Activated CD8-positive, alpha-beta memory T cell treated with anti-CD3 and anti-CD28 coated beads, Interleukin-2, amount 10 ng/mL, durations not matched to agents 7 days and 5 days (primary cell): ENCODE measurements at places on chromosomes 3 and 15.
A peak's percentile ranks its signal among the peaks of the same experiment; 100 is the strongest.

GRCh38 chr3:143447491-143447890, 327.9 kb downstream of the CHST2 start:
- no peak overlapping the region for H3K4me3 ChIP-seq
- H3K27ac ChIP-seq: no peak overlapping the region
- peaks cover 3% of the 10 kb centered on the region for H3K27me3 ChIP-seq
- peaks cover 19% of the 10 kb centered on the region for H3K4me1 ChIP-seq
- DNase-seq: no peak

GRCh38 chr15:32705446-32705845, 12.4 kb upstream of the GREM1 start:
- H3K36me3 ChIP-seq: no peaks in the 10 kb centered on the region
- H3K4me1 ChIP-seq: no peaks in the 10 kb centered on the region
- no peak overlapping the region for H3K4me3 ChIP-seq
- H3K27ac ChIP-seq: no peak overlapping the region

GRCh38 chr3:127671523-127672428, 976 bp upstream of the ABTB1 start:
- peak; percentile 63 for DNase-seq
- no peaks in the 10 kb centered on the region for H3K27me3 ChIP-seq
- H3K4me1 ChIP-seq: peaks cover 14% of the 10 kb centered on the region
- peak overlapping the region; percentile 82 for H3K4me3 ChIP-seq

DNA sequence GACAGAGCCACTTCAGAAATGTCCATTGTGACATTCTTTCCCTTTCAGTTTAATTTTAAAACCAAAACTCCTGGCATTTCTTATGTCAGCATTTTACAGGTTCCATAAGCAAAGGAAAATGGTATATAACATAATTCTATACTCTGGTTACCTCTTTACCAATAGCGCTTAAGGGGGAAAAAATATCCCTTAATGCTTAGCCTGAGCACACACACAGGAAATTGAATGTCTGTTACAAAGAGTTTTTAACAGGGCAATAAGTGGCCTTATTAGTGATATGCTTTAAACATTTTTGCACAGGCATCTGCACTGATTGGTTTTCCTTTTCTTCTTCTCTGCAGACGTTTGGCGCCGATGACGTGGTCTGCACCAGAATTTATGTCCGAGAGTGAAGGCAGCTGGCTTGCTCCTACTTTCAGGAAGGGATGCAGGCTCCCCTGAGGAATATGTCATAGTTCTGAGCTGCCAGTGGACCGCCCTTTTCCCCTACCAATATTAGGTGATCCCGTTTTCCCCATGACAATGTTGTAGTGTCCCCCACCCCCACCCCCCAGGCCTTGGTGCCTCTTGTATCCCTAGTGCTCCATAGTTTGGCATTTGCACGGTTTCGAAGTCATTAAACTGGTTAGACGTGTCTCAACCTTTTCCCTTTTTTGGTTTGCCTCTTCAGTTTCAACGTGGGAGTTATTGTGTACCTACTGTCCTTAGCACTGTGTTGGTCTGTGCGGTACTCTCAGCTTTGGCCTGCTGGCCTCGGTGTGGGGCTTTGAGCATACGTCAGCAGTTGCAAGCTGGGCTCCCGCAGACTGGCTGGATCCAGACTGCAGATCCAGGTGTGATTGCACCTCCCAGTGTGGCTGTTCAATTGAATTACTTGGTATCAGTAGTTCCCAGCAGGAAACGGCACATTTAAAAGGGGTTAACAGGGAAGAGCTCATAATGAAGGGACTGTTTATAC, 7.7 kb downstream of the CRABP1 start:
- H3K36me3 ChIP-seq: no peaks in the 10 kb centered on the region
- H3K27ac ChIP-seq: no peak overlapping the region
- no peak overlapping the region for H3K4me3 ChIP-seq
- no peak for DNase-seq
- peaks cover 4% of the 10 kb centered on the region for H3K4me1 ChIP-seq

GRCh38 chr3:25592510-25592968, 72.2 kb downstream of the TOP2B start:
- H3K36me3 ChIP-seq: no peaks in the 10 kb centered on the region
- H3K4me3 ChIP-seq: no peak overlapping the region
- no peaks in the 10 kb centered on the region for H3K27me3 ChIP-seq
